Sciatic nerve (tissue), 2 donors: ENCODE measurements at places on chromosomes 5 and 9. TPM values are rescaled to one million over a fixed set of nuclear protein-coding genes. Genes with fewer than 3 reads are reported as not detected.

F2R gene
- total RNA-seq: 4.7 TPM

DNA sequence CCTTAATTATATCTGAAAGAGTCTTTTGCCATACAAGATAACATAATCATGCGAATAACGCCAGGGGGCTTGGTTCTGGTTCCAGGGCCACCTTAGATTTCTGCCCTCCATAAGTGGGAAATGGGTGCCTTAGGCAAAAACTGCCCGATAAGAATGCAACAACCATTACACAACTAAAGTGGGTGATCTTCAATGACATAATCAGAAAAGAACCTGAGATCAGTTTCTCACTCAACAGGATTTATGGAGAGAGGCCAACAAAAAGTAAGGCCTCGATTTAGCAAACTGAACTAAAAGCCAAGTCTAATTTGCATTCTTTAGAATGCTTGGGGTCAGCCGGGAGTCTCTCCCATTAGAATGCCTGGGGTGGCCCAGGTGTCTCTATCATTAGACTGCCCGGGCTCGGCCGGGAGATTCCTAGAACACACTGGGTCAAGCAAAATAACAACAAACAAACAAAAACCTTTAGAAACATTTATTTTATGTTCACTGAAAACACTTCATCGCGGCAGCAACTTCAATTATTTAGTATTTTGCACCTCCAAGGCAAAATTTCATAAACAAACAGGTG is 194.8 kb downstream of the AUH start:
- DNase-seq: no peak

IFT74 gene
- total RNA-seq: 22.6 TPM

GABRB2 gene
- 0.13 TPM for total RNA-seq

CD14 gene
- 107 TPM for total RNA-seq
